ENCODE measurements at places on chromosomes 3 and 15.

DNA sequence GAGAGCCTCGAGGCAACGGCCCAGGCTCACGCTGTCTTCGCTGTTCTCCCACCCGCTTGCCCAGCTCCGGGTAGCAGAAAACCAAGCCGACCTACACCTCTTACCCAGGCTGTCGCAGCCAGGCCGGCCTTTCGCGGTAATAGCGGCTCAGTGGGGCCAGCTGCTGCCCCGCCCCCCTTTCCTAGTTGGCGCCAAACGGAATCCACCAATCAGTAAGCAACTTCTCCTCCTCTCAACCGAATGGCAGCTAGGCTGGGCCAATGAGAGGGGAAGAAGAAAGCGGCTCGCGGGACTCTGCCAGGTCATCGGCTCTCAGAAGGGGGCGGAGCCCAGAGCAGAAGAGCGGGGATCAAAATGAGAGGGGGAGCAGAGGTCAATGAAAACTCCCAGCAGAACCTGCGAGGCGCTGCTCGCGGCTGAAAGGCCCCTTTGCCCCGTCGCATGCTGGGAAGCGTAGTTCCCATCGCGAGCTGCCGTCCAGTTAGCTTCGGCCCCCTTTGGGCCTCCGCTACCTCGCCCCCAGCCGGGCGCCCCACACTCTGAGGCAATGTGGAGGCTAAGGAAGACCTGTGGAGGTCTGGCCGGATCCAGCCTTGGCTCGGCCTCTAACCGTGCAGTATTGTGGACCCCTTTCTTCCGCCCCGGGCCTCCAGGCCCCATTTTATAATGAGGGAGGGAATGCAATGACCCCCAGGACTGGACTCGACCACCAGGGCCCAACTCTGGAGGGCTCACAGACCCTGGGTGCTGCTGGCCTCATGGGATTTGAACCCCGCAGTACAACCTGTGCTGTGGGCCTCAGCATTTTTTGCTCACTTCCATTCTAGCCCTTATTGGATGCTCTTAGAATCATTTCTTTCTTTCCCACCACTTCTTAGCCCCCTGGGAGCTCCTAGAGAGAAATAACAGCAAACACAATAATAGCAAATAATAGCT is at the start of gene CDC25A:
CDC25A (minus strand) TSS at position 152 of the 936 bp plus-strand sequence. CDS start 470 bp downstream, outside the sequence.
- peak; percentile 97 for DNase-seq

DNA sequence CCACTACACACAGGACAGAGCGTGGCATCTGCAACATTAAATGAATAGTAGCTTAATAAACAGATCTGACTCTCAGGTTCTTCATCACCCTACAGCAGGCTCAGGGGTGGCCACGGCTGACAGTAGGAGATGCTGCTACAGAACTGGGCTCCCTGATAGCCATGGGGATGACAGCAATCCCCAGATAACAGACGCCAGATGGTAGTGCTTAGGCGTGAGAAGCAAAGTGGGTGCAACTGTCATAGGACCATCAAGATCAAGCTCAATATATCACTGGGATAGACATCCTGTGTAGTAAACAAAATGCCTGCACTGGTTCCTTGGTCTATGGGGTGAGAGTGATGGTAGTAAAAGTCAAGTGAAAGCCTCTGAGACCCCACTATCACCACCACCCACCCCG is 2.6 kb upstream of the TPRA1 start:
- DNase-seq = no peak

- no peak for DNase-seq
These were observed 152.3 kb downstream of the LRRC28 start for GRCh38 chr15:99403597-99403996.

DNA sequence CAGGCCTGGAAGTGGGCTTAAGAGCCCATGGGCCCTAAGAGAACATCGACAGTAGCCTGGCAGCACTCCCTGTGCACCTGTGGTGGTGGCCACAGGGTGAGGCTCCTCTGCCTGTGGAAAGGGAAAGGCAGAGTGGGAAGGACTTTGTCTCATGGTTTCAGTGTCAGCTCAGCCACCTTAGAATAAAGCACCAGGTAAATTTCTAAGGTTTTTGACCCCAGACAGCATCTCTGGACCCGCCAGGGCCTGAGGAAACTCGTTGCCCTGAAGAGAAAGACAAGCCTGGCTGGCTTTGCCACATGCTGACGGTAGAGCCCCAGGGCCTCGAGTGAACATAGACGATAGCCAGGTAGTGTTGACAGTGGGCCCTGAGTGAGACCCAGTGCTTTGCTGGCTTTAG is 22.1 kb downstream of the GOLGA6A start:
- DNase-seq = no peak

- no peak for DNase-seq
These were observed 96.7 kb upstream of the KCNMB2 start for GRCh38 chr3:178439504-178439903.

- DNase-seq = no peak
These were observed 602.3 kb upstream of the SUCLG2 start for GRCh38 chr3:68256635-68257223.

DNA sequence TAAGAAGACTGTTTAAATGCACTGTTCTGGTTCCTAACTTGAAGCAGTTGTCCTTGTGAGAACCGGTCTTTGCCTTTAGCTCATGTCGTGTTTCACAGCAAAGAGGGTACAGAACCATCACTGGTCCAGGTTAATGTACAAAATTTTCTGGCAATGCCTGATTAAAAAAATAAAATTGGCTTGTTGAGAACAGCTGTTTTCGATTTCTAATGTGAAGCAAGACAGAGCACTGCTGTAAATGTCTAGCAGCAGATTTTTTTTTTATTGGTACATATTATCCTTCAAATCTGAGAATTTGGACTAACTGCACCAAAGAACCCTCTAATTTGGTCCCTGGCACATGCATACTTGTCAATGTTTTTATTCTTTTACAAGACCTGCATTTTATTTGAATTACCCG is 103.3 kb downstream of the STT3B start:
- DNase-seq = no peak

DNA sequence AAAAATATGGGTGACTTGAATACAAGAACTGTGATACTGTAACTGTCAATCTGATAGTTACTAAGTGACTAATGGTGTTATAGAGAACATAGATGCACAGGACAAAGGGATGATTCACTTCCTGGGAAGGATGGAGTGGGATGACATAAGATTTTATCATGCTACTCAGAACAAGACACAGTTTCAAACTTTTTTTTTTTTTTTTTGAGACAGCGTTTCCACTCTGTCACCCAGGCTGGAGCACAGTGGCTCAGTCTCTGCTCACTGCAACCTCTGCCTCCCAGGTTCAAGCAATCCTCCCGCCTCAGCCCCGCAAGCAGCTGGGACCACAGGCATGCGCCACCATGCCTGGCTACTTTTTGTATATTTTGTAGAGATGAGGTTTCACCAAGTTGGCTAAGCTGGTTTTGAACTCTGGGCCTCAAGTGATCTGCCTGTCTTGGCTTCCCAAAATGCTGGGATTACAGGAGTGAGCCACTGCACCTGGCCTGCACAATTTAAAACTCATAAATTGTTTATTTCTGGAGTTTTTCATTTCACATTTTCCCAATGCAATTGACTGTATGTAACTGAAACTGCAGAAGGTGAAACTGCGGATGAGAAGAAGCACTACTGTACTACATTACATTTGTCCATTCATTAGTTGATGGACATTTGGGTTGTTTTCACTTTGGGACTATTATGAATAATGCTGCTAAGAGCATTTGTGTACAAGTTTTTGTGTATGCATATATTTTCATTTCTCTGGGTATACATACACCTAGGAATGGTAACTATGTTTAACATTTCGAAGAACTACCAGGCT is 40.6 kb downstream of the ADIPOQ start:
- no peak for DNase-seq

- DNase-seq = no peak
These were observed 41.3 kb downstream of the NECTIN3 start for GRCh38 chr3:111112913-111113312.

- DNase-seq = no peak
These were observed 31.3 kb upstream of the ATP10A start for GRCh38 chr15:25894371-25894902.

DNA sequence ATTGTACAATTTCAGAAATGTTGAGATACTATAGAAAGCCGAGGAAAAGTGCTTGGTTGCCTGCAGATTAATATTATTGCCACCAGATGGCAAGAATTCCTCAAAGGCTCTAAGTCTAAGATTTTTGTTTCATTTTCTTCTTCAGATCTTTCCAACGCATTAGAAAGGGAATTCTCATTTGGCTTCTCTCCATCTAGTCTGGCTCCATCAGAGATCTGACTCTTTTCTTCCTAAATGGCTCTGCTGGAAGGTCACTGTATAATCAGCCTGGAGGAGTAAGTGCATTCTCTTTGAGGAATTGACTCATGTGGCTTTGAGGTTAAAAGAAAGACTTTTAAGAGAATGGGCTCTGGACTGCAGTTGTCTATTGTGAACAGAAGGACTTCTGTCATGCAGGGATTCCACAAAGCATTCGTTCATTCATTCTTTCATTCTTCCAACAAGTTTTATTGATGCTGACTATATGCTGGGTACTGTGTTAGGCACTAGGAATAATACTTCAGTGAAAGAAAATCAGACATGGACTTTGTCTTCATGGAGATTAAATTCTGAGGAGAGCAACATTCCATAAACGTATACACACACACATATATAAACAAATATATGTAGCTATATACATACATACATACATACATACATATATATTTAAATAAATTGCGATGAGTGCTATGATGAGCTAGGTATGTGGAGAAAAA is 55.3 kb downstream of the SLC28A2 start:
- DNase-seq = peak; percentile 29

DNA sequence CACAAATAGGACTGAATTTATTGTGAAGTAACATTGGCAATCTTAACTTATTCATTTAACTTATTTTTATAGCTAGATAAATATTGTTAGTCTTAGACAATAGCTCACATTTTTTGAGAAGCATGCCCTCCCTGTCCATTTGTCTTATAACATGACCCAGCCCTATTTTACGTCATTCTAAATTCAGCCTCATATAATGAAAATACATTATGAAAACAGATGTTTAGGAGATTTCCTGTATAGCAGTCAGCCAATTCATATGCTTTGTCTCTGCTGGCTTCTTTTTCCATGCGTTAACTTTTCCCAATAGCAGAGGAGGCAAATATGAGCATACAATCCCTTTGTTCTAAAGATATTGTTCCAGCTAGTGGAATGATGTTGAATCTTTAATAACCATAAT is 29.3 kb downstream of the CD200 start:
- DNase-seq = no peak

GRCh38 chr3:192817506-192817905 is 90.2 kb upstream of the FGF12 start:
- no peak for DNase-seq

DNA sequence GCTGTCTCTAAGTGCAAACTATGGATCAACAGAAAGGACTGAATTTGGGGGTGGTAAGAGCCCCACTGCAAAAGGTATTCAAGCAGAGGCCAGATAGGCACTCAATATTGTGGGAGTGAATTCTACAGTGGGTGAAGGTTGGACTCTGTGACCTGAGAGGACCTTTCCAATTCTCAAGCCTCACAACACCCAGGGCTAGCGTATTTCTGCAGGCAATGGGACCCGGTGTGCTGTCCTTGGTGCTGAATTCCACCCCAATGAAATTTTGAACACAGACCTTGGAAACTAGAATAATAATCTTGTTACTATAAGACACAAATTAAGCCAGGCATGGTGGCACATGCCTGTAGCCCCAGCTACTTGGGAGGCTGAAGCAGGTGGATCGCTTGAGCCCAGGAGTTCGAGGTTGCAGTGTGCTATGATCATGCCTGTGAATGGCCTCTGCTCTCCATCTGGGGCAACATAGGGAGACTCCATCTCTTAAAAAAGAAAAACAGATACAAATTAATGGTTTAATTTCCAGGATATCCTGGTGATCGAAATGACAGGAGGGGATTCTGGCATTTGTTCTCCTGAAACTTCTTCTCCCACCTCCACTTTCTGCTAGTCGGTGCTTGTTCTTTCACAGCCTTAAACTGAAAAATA is 135.4 kb downstream of the RAB11A start:
- peak; percentile 61 for DNase-seq

GRCh38 chr15:63440756-63441155 is 59.1 kb upstream of the CA12 start:
- DNase-seq = no peak

DNA sequence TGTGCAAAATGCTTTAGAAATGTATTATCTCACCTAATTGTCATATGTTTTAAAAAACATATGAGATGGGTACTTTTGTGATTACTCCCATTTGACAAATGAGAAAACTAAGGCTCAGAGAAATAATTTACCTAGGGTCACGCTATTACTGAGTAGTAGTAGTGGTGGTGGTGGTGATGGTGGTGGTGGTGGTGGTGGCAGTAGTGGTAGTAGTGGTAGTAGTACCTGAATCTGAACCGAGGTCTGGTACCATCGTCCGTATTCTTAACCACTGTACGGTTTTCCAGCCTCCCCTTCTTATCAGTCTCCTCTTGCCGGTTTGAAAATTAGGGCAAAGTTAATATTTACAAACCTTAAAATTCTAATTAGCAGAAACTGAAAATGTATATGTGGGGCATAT is 102.4 kb downstream of the KLHL25 start:
- DNase-seq = no peak

DNA sequence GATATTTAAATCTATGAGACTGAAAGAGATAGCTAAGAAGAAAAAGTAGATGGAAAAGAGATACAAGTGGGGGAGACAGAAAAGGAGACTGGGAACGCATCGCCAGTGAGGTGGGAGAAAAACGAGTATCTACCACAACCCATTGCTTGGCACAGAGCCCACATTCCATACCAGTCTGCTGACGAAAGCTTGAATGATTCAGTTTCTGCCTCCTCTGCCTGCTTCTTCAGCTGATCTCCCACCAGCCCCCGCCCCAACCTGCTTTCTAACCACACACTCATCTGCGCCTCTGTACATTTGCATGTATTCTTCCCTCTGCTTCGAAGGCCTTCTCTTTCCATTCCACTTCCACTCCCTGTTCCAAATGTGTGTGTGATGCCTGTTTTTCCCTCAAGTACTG is 188.1 kb downstream of the USP13 start:
- no peak for DNase-seq

- DNase-seq = peak; percentile 90
These were observed 781 bp upstream of the DAG1 start for GRCh38 chr3:49469037-49469935.

DNA sequence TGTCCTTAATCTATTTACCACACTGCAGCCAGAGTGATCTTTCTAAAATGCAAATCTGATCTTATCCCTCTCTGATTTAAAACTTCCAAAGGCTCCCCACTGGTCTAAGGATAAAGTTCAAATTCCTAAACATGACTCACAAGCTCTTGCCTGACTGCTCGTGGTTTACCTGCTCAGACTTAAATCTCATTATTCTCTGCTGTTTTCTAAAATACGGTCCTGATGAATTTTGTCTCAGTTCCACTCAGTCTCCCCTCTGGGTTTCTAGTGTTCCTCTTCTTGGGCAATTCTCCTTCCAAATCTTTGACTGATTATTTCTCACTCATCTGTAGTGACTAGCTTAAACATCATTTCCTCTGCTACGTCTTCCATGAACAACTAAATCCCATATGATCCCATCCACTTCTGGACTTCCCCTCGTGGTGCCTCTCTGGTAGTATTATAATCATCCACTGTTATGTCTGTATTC is 108.3 kb downstream of the P3H2 start:
- no peak for DNase-seq

- no peak for DNase-seq
These were observed 53.8 kb downstream of the LRRK1 start for GRCh38 chr15:100972975-100973350.

Data from Caco-2 (cell line).